ENCODE measurements at places on chromosomes 3 and 15.

- no peak for ATAC-seq
These were observed 129.2 kb upstream of the TSC22D2 start for GRCh38 chr3:150278843-150279381.

- ATAC-seq: no peak
These were observed 165.0 kb upstream of the SUCLG2 start for GRCh38 chr3:67819447-67819846.

DNA sequence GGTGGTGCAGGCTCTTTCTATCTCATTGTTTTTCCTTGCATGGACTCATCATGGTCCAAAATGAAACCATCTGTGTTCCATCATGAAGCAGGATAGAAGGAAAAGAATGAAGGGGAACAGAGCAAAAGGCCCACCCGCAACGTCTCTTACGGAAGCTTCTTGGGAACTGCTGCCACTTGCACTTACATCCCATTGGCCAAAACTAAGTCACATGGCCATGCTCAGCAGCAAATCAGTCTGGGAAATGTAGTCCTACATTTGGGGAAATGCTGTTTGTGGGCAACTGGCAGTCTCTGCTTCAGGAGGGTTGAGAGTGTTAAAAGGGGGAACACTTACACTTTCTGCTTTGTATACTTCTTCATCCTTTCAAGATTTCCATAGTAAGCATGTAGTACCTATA lies 191.6 kb downstream of the SV2B start:
- peak; percentile 55 for ATAC-seq

- ATAC-seq: no peak
These were observed 322.9 kb downstream of the RORA start for GRCh38 chr15:60906146-60906674.

- no peak for ATAC-seq
These were observed at the start of gene BCHE for GRCh38 chr3:165837058-165837525. Gene BCHE (minus strand): TSS chr3:165837423. CDS start chr3:165831033, 6,390 bp downstream.

- peak; percentile 98 for ATAC-seq
These were observed at the start of gene EFCAB12 for GRCh38 chr3:129428376-129429079. Gene EFCAB12 (minus strand): TSS chr3:129428636. CDS start chr3:129428488, 148 bp downstream.

DNA sequence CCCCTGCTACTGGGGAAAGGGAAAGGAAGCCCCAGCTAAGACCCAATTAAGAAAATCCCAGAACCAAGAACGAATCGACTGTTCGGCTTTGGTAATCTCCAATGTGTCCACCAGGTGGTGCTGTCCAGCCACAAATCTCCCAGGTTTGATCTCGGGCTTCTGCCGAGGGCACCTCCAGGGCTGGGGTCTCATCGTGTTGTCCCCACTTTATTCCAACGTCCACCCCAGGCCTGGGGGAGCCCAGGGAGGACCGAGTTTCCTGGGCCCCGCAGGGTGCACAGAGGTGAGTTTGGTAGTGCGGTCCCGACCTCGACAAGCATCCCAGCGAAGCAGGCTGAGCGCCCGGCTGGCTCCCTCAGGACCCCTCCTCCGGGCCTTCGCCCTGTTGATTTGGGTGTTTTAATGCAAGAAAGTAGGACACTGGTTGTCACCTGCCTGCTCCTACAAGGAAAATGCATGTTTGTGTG lies 185.1 kb downstream of the GOLGA6L6 start:
- peak; percentile 24 for ATAC-seq

- ATAC-seq: peak; percentile 31
These were observed 29.6 kb downstream of the MYL3 start for GRCh38 chr3:46833346-46834300.

DNA sequence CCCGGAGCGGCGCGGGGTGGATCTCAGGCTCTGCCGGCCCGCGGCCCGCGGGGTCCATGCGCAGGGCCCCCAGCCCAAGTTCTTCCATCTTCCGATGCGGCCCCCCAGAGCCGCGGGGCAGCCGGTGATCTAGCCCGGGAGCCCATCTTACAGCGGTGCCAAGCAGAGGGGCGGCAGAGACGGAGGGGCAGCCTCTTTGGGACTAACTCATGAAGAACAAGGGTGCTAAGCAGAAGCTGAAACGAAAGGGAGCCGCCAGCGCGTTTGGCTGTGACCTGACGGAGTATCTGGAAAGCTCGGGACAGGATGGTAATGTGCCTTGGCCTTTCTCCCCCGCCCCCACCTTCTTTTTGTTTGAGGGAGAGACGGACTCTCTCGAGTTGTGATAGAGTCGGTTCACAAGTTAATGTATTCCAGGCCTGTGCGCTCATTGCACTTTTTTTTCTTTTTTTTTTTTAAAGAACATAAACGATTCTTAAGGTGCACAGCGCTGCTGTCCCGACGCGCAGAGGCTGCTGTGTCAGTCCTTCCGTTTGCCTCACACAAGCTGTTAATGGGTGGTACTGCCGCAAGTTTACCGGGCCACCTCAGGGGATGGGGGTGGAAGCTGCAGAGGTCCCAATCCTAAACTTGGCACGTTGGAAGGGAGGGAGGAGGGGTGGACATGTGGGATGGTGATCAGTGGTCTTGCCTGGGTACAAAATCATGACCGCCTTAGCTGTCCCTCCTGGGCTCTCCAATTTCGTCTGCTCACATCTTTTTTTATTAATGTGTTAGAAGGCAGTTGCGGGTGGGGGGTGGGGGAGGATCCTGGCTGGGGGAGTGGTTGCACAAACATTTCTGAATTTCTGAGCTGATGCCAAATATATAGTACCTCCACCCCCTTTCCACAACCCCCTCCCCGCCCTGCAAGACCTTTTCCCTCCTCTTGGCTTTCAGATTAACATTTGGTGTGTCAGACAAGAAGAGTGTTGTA lies 801 bp downstream of the ARHGAP31 start:
- ATAC-seq: peak; percentile 64

DNA sequence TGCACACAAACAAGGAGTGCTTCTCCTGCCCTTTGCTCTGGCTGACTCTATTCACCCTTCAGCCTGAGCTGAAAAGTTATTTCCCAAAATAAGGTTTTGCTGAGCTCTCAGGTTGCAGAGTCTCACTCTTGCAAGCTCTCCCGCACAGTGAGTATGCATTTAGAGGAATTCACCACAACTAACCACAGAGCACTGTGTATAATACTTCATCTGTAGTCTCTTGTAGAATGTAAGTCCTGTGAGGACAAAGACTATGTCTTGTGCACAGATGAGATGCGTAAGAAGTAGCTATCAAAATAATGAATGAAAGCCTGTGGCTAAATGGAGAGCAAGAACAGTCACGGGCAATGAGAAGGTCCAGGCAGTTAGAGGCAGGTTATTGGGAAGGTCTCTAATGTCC lies 156.5 kb upstream of the SLCO3A1 start:
- ATAC-seq: no peak

DNA sequence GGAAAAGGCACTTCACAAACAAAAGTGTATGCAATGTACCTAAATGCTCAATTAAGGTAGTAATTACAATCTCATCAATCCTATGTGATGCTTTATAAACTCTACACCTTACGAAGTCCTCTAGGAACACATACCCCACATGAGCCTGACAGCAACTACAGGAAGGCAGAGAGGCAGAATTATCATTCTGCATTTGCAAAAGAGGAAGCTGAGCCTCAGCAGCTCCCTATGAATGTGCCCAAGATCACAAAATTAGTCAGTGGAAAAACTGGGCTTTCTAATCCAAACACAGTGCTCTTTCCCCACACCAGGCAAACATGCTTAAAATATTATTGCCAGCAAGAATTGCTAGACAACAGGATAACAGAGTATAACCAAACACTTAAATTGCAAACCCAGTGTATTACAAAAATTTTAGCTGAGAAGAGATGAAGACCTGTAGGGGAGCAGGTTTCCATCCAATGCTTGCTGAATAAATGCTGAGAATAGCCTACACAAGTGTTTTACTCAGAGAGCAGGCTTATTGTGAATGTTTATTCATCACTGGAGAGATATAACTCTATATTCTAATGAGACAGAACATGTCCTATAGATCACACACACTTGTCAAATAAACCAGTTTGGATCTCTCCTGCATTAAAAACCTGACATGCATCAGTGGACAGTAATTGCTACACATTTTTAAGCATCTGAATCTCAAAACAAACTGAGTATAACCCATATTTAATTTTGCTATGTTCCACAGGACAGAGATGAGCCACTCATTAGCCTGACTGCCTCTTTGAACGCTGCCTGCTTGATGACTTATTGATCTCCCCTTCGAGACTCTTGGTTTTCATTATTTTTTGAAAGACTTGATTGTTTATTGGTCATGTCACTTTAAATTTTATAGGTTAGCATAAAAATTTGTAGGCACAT lies 62.2 kb downstream of the PLCH1 start:
- peak; percentile 51 for ATAC-seq

DNA sequence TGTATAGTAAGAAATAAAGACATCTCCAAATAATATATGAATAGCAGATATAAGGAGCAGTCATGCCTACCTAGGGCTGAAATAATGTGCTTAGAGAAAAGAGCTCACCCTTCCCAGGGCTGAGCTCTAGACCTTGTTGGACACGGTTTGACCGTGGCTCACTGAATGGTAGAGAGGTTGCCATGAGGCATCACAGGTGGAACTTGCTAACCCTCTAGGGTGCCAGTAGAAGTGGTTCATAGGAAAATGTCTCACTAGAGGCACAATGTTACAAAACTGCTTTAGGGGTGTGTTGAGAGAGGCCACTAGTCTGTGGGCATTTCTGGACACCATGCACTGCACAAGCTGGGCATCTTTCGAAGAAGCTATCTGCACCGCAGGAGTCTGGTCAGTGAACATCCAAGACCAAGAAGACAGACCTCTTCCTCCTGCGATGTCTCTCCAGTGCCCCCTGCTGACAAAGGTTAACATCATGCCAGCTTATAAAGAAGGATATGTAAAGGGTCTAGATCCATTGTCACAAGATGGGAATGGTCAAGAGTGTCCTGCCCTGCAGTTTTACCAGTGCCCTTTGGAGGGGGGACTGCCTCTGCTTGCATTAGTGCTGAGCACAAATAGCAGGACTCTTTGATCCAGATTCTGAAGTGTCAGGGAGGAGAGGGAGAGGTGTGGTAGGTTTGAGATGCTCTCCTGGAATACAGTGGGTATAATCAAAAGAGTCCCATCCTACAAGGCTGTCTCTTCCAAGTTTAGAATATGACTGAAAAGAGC lies 266.8 kb downstream of the ZNF385D start:
- no peak for ATAC-seq

- no peak for ATAC-seq
These were observed 214.2 kb upstream of the TPM1 start for GRCh38 chr15:62828364-62828763.

- ATAC-seq: no peak
These were observed 53.5 kb upstream of the MYZAP start for GRCh38 chr15:57538265-57538529.

DNA sequence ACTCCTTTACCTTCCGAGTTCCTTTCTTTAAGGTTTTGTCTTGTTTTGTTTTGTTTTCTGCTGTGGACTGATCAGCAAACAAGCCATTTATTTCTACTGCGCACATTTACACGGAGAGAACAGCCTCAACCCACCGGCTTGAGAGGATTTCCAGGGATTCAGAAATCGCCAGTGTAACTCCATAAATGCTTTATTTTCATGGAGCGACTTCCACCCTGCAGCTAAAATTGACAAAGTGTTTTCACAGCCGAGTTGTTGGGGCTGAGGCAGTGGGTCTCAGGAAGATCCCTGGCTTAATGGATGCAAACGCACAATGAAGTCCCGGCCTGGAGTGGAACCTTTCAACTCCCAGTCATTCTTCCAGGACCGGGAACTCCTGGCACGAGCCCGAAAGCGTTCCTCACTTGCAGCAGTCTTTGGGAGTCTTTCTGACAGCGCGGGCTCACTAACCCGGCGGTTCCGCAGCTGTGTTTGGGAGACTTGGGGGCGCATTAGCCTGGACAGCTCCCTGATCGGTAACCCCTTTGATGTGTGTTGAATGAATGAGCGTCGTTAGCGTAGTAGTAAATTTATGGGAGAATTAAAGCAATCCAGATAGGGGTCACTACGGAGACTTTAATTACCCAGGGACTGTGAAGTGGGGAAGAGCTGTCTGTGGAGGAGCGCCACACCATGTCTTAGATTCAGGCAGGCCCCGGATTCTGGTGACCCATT lies 785 bp upstream of the MYRIP start:
- no peak for ATAC-seq

- no peak for ATAC-seq
These were observed 1.6 kb downstream of the DHX30 start for GRCh38 chr3:47804577-47804976.

DNA sequence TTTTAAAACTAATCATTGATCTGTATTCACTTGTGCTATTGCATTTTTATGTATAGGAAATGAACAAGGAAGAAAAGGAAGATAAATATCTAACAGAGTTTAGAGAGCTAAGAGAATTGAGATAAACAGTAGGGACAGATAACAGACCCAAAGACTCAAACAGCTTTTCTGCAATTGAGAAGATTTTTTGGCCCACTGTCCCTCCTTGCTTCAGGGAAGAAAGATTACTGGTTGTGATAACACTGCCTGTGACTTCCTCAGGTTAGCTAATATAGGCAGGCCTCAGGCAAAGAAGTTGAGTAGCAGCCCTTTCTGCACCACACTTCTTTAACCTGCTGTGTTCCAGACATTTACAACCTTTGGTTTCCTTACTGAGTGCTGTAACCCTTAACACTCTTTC lies 2.7 kb upstream of the COX17 start:
- ATAC-seq: no peak

DNA sequence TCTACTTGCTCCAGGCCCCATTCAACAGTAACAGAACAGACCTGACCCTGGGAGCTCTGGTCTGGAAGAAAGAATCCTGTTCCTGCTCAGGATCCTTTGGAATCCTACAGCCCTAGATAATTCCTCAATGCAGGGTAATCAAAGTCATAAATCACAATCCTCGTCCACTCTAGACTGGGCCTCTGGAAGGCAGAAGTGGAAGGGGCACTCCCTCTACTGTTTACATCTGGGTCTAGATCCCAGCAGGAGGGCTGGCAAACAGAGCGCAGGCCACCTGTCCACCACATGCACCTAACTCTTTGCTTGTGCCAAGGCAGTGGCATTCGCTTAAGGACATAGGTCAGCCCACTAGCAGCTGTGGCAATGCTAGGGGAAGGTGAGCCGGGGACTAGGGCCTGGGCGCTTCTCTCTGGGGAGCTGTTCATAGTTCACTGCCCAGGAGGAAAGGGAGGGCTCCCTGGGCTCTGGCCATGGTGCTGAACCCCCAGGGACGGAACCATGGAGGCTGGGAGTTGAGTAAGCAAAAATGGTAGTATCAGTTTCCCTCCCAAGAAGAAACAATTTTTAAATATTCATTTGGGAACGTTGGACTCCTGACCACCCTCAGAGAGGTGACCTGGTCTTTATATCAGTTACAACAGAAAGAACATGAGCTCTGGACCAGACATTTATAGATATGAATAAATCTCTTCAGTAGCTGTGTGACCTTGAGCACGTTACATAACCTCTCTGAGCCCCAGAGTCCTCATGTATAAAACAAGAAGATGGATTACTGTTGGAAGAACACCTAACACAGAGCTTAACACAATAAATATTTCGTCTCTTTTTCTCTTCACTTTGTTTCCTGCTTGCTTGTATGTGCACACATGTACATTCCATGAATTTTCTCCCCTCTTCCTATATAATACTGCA lies 90.2 kb downstream of the NTRK3 start:
- ATAC-seq: peak; percentile 75

DNA sequence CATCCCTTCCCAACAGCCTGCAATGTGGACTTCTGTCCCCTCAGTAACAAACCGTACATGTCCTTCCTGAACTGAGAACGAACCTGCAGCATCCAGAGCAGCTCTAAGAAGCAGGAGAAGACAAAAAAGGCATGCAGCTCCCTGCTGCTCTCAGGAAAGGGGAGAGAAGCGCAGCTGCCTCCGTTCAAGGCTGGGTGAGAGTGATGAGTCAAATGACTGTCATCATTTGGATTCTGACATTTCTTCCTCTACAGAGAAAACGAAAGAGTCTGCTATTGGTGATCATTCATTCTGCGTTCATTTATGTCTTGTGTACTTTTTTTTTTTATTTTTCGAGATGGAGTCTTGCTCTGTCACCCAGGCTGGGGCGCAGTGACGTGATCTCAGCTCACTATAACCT lies 677.8 kb downstream of the FHIT start:
- no peak for ATAC-seq

- ATAC-seq: peak; percentile 75
These were observed 42.0 kb downstream of the BFSP2 start for GRCh38 chr3:133441867-133442270.
